ENCODE measurements at places on chromosomes 6 and 20.

GRCh38 chr6:91464201-91464600 is 877.3 kb upstream of the MAP3K7 start:
- no peak for DNase-seq

- DNase-seq = peak; percentile 69
These were observed 2.1 kb downstream of the FAM110A start for GRCh38 chr20:835608-836045.

GRCh38 chr20:45507011-45507820 is 8.2 kb downstream of the SPINT3 start:
- no peak for DNase-seq

DNA sequence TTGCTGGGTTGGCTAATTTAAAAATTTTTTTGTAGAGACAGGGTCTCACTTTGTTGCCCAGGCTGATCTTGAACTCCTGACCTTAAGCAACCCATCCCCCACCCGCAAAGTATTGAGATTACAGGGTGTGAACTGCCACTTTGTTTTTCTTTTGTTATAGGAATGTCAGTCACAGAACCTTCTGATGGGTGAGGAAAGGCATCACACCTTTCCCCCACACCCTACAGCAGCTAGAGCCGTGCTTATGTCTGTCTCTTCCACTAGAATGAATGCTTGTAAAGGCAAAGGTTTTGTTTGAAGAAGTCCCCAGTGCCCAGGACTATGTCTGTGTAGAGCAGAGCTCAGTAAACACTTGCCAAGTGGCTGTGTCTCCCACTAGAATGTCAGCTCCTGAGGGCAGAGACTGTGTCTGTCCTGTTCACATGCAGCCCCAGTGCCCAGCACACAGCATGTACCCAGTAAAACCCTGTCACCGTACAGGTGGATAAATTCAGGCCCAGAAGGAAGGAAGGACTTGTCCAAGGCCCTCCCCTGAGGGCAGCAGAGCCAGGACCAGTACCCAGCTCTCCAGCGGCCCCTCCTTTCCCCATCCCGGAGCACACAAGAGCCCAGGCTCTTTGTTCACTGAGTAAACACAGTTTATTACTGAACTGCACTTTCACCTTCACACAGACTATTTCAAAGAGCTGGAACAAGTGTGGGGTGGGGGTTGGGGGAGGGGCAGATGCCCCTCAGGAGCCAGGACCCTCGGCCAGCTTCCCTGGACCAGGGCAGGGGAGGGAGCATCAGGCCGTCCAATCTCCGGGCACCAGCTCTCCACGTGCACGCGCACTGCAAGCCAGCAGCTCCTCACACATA is 26.4 kb downstream of the COX4I2 start:
- DNase-seq = no peak

DNA sequence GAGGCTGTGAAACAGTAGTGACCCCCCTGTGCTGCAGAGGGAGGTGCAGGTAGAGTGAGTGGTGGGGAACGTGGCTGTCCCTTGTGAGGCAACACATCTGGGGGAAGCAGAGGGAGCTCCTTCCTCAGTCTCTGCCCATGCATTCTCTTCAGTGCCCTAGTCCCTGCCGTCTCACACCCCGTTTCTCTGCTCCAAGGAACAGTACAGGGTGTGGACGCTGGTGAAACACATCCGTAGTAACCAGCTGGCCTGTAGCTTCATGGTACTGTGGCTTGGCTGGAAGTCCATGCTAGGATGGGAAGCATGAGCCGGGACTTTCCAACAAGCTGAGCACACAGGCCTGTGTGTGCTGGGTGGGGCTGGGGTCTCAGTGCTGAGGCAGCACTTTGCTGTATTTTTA is 25.4 kb upstream of the CST3 start:
- DNase-seq = no peak

GRCh38 chr6:150118627-150119026 is 24.2 kb upstream of the PPP1R14C start:
- no peak for DNase-seq

DNA sequence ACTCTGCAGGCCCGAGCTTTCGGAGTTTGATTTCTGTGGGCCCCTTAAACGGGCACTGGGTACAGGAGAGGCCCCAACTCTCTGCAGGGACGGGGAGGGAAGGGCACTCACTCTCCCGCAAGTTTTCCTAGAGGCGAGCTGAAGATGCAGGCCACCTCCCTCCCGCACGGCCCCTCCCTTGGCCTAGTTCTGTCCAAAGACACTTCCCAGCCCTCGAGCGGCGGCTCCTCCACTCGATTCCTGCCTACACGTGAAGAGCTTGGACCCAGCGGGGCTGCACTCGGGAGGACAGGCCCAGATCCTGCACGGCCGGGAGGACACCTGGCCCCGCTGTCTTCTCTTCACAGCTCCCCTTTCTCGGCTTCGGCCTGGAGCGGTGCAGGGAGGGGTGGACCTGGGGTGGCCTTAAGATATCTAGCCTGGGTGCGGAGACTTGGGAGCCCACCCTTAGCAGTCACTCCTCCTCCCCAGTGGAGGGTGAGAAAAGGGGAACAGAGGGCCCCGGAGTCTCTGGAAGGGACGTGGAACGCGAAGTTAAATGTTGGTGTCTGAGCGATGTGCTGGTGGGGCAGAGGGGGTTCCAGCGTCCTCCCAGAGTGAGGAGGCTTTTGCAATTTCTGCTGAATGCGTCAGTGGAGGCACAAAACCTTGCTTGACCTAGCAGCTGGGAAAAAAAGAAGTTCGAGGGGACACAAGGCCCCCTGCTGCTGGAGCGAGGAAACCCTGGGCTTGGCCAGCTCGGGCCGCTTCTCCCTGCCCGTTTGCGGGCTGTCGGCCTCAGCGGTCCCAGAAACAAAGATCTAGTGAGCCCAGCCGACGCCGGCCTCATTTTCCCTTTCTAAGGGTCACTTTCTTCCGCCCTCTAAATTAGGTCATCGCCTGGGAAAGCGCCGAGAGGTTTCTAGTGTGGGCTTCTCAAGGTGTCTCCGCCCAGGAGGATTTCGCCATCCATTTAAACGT is 4.9 kb downstream of the OLIG3 start:
- no peak for DNase-seq

- no peak for DNase-seq
These were observed 140.4 kb downstream of the SAMD5 start for GRCh38 chr6:147648916-147649315.

GRCh38 chr6:168658059-168658458 is 217.1 kb downstream of the SMOC2 start:
- DNase-seq = no peak

GRCh38 chr6:113645576-113645970 is 211.6 kb upstream of the MARCKS start:
- DNase-seq = no peak

DNA sequence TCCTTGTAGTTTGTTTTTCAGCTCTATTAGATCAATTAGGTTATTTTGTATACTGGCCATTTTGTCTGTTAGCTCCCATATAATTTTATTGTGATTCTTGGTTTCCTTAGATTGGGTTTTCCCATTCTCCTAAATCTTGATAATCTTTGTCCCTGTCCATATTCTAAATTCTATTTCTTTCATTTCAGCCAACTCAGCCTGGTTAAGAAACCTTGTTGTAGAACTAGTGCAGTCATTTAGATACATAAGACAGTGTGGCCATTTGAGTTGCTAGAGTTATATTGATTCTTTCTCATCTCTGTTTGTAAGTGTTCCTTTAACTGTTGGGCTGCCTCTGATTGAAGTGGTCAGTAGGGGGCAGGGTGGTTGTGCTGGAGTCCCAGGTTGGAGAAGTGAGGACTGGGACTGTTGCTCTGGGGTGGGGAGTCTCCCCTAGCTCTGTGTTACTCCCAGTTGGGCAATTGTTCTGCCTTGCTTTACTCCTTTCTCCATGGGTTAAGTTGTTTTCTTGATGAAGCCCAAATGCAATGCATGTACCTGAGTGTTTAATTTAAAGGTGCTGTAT is 98.8 kb upstream of the NRN1 start:
- peak; percentile 2 for DNase-seq

- DNase-seq = no peak
These were observed 49.7 kb upstream of the PHACTR1 start for GRCh38 chr6:12666886-12667285.

DNA sequence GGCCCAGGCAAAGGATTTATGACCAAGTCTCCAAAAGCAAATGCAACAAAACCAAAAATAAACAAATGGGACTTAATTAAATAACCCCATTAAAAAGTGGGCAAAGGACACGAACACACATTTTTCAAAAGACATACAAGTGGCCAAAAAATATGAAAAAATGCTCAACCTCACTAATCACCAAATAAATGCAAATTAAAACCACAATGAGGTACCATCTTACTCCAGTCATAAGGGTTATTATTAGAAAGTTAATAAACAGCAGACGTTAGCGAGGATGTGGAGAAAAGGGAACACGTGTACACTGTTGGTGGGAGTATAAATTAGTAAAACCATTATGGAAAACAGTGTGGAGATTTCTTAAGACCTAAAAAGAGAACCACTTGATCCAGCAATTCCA is 71.1 kb downstream of the CEP162 start:
- DNase-seq = no peak

DNA sequence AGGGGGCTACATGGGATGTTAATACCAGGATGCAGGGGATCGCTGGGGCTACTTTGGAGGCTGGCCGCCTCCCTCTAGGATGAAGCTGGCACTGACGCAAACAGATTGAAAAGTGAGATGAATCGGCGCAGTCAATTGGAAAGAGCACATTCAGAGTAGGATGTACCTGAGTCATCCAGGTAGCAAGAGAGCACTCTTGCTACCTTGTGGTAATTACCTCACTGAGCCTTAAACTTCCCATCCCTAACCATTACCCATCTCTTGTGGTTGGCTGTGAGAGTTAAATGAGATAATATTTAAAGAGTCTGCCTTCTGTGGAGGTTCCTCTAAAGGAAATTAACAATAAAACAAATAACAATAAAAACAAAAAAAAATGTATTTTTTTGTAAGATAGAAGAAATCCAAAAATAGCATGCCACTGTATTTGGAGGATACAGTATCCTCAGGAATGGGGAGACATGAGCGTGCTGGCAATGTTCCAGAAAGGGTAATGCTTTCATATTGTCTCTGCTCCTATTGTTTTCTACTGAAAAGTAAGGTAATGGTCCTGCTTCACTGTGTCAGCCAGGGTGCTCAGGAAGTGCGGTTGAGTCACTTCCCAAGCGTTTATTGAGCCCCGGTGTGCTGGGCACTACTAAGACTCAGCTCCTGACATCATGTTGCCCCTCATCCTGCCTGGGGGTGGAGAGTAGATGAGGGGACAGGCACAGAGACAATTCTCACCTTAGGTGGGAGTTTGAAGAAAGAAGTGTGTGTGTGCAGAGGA is 301.1 kb downstream of the EYA4 start:
- no peak for DNase-seq

DNA sequence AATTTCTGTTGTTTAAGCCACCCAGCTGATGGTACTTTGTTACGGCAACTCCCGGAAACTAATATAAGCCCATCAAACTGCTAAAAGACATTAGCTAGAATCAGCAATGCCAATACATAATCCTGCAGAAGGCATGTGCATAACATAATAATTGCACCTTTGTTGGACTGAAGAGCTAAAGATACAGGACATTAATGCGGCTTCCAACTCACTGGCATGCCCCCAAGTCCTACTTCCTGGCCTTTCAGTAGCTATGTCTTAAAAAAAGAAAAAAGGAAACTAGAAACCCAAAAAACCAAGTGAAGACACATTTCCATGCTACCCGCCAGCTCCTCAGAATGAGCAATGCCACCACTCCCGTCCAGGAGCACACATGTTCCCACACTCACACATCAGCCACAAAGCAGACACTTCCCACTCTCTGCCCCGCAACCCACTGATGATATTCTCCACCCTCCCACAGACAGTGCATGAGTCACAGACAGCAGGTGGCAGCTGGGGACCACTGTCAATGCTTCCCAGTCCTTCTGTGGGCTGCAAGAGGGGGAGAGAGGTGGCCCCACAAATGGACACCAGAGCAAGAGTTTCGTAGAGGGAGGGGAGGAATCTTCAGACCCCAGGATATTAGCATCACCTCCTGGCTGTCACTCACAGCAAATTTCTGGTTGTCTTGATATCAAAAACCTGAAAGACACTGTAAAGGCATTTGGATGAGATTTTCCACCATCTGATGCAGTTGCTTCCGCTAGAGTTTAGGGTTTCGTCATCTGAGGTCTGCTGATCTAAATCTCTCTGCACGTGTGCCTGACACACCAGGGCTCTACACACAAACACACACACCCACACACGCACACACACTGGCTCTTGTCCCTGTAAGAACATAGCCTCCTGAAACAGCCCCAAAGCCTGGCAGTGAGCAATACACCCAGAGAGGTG is 32.8 kb downstream of the GFOD1 start:
- DNase-seq = peak; percentile 48

Measured in erythroblast (primary cell).